ENCODE measurements at places on chromosomes 1 and 21. TPM values are rescaled to one million over a fixed set of nuclear protein-coding genes. Genes with fewer than 3 reads are reported as not detected.
A peak's percentile ranks its signal among the peaks of the same experiment; 100 is the strongest.

DNA sequence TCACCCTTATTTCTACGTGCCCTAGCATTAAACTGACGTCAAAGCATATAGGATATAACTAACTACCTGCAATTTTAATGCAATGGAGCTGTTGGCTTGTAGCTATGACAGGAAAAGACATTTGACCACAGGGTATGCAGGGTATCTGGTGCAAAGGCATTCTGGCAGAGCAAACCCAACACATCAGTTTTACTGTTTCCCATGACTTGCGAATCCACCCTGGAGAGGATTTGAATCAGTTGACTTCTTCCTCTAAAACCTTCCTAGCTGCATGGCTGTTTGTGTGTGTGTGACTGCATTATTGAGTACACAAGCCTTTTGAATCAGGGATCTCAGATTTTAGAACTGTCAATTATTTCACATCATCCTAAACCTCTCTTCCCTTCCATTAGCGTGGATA, 41.7 kb upstream of the SYT14 start:
- no peak for DNase-seq

Gene DEGS1
- total RNA-seq, result 109 TPM

DNA sequence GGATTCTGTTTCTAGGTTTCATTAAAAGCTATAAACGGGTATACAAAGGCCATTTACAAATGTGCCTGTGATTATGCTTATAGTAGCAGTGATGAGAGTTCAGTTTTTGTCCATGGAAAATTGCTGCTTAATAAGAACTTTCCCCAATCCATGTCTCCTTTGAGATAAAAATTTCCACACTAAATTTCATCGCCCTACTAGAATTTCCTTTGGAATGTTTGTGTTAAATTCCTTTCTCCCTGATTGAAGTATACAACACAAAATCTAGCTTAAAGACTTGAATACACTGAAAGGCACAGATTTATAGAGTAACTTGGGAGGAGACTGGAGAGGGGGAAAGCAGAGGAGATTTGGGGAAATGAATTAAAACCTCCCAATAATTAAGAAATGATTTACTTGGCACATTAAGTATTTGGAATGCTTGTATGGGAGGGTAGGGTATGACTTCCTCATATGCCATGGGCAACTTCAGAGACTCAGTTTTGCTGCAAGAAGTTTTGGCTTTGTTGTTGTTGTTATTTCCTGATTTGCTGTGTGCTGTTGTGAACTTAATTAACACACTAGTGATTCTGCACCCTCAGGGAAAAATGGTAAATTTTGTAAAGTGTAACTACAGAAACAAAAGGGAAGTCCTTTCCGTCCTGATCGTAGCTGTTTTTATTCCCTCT, 157.6 kb upstream of the LMO4 start:
- DNase-seq, result no peak

DNA sequence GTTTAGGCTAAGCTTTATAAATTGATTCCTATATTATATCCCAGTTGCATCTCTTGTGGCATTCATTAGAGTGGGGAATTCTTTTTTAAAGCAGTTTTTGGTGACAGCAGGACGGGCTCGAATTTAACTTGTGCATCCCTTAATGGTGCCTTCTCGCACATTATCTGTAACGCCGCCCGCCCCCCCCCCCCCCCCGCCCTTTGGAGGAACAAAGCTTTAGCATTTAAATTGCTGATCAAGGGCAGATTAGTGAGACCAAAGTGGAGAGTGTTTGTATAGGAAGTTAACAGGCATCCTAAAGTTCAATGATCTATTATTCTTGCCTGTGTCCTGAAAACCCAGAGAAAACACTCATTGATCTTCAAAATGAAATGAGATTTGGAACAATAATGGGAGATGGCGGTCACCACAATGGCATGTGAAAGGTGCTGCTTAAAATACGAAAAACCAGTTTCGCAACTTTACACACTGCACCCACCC, 2.2 kb downstream of the LMO4 start:
- DNase-seq, result no peak

- DNase-seq, result no peak
Observed at GRCh38 chr1:3581296-3582036, 29.8 kb downstream of the MEGF6 start.

DNA sequence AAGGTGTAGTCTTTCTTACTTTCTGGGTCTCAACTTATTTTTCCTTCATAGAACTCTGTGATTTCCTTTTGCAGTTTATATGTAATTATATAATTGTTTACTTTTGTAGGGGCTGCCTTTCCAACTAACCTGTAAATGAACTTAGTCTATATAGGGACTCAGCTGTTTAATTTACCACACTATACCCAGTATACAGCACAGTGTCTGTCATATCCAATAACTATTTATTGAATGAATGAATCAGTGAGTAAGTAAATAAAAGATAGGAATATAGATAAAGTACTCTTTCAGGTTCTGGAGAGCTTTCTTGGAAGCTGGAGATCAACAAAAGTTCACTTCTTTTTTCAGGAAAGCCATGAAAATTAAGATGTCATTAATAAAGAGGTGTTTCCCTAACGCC, 174.8 kb downstream of the NTNG1 start:
- DNase-seq, result no peak

- no peak for DNase-seq
Observed at GRCh38 chr1:80447526-80447925, 1353.2 kb upstream of the ADGRL2 start.

Gene FAM167B
- 1.6 TPM for total RNA-seq

Gene ADCY10
- not detected for total RNA-seq

- DNase-seq, result peak; percentile 31
Observed at GRCh38 chr1:21344750-21345443, 54.6 kb upstream of the ECE1 start.

DNA sequence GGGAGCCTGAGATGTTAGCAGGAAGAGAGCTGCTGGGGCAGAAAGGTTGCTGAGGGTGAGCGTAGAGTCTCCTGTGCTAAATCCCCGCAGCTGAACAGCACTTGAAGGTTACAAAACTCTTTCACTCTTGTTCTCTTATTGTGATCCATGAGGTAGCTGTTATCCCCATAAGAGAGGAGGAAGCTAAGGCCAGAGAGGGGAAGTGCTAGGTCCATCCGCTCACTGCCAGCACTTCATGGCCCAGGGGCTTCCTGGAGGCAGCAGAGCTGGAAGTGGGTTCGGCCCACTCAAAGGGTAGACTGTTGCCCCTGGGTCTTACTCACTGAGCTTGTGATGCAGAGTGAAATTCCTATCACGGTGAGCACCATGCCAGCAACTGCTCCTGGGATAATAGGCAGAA, 5.6 kb downstream of the TMEM234 start:
- DNase-seq, result no peak

DNA sequence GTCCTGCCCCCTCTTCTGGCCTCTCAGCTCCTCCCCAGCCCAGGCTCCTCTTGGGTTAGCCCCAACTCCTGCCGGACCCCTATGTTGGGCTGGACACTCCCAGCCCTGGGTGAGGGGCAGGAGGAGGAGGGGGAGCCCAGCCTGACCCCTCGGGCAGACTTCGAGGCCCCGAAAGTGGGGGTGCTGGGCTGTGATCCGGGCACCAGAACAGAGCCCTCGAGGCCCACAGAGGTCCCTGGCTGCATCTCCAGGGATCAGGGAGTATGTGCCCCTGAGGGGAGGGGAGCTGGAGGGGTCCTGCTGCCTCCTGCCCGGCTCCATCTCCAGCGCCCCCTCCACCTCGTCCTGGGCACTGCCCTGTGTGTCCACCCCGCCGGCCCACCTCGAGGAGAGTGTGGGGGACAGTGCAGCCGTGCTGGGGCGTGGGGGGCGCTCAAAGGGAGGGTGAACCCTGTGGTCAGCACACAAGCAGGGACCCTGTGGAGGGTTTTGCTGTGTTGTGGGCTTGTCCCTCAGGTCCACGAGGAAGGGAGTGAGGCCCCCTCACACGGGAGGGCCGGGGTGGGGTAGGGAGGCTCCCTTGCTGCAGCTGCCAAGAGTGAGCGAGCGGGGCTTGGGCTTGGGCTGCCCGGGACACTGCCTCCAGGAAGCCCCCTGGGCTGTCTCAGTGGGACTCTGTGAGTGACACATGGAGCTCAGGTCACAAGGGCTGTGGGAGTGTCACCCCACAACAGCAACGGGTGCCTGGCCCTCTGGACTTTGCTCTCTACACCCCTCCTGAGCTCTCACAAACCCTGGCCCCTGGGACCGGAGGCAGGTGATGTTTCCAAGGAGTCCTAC, 54.4 kb downstream of the COL18A1 start:
- DNase-seq, result no peak

DNA sequence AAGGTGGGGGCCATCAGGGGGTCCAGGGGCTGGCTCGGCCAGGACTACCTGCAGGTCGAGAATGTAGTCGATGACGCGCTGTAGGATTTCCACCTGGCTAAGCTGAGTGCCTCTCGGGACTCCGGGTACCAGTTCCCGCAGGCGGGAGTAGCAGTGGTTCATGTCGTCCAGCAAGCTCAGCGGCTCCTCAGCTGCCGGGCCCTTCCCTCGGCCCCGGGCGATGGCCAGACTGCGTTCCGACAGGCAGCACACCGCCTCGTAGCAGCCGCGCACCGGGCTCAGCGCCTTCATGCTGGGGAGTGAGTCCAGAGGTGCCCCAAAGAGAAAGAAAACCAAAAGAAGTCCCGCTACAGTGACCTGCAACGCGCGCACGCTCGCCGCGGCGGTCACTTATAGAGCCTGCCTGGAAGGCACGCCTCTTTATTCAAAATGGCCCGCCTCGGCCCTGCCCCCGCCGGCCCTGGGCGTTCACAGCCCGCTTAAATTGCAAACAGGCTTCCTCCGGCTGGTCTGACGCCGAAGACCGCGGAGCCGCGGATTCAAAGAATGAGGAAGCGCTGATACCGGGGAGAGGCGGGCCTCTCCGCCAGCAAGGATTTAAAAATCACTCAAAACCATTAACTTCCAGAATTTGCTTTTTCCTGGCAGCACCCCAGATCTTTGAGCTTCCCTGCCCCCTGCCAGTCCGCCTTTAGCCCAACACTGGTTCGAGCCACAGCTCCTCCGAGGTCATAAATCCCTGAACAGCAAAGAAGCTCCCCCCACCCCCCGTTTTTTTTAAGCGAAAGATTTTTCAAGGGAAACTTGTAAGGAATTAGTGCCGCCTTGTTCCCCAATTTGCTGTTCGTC, at the start of gene ID3:
ID3 (minus strand) TSS at position 366 of the 849 bp plus-strand sequence; CDS start at position 291, 75 bp downstream.
- peak; percentile 98 for DNase-seq

GRCh38 chr1:231478019-231478785, 50.3 kb upstream of the TSNAX start:
- DNase-seq, result no peak

Gene MPL
- total RNA-seq, result not detected

DNA sequence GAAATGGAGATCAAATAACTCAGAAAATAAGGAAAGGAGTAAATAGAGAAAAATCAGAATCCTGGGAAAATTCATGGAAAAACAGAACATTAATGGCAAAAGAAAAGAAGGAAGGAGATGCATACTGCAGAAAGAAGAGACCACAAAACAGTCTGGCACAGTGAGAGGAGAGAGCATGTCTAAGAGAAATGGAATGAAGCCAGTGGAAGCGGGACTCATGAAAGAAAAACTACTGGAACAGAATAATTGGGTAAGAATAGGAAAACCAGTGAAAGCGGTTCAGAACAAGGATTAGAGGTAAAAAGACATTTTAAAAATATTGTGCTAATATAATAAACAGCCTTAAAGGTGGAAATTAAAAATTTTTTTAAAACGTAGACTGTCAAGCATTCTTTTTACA, 93.6 kb upstream of the GREM2 start:
- DNase-seq, result no peak

Gene WDR47
- 5.4 TPM for total RNA-seq

DNA sequence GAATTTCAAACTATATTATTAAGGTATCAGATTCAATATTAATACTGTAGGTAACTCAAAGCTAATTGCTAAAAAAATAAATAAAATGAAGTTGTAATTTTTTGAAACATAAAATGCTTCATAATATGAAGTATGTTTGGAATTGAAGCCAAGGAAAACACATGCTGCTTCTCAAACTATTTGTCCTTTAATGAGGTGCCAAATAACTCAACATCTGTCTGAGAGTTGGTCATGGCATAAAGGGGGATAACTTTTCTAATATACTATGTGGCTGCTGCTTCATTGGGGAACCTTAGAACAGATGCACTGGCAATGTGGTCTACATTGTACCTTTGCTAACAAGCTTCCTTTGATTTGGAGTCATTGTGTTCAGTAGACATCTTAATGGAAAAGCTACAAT, 96.7 kb downstream of the PDE4B start:
- no peak for DNase-seq

- peak; percentile 65 for DNase-seq
Observed at GRCh38 chr1:154999571-155000410, 2.8 kb upstream of the ZBTB7B start.

- DNase-seq, result peak; percentile 59
Observed at GRCh38 chr1:67211589-67212563, 45.6 kb downstream of the IL23R start.

Gene PROK1
- not detected for total RNA-seq

DNA sequence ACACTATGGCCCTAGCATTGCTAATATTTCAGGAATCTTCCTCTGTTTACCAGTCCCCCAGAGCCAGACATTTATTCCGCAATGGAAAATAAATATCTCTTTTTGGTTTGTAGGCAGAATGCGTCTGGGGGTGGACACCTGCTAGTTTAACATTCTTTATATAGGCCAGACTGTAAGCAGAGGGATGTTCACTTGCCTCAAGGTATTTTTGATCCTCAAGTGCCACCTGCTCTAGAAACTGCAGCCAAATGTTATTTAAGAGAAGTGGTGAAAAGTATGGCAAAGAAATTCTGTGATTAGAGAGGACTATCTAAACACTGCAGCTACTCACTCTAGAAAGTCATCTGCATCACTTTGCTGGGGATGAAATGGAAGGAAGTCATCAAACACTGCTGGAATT, 164.7 kb downstream of the NEGR1 start:
- no peak for DNase-seq

Gene PWP2
- 5.3 TPM for total RNA-seq

- peak; percentile 57 for DNase-seq
Observed at GRCh38 chr1:64042331-64043100, 160.9 kb upstream of the UBE2U start.

- no peak for DNase-seq
Observed at GRCh38 chr1:77541162-77541545, 141.3 kb downstream of the ZZZ3 start.

Gene PBX1
- 113 TPM for total RNA-seq

Gene SLC6A17
- 0.37 TPM for total RNA-seq

- DNase-seq, result no peak
Observed at GRCh38 chr1:34845131-34845901, 14.2 kb downstream of the SMIM12 start.

GRCh38 chr1:218521414-218522169, 176.5 kb downstream of the TGFB2 start:
- DNase-seq, result peak; percentile 32

Measured in stomach (tissue), 19 donors.